Calu3 (cell line): ENCODE measurements at places on chromosomes 7 and 10.

- DNase-seq = no peak
Observed at GRCh38 chr7:17680943-17681351, 259.3 kb downstream of the SNX13 start.

GRCh38 chr10:44706745-44707144, 204.4 kb upstream of the TMEM72 start:
- no peak for DNase-seq

DNA sequence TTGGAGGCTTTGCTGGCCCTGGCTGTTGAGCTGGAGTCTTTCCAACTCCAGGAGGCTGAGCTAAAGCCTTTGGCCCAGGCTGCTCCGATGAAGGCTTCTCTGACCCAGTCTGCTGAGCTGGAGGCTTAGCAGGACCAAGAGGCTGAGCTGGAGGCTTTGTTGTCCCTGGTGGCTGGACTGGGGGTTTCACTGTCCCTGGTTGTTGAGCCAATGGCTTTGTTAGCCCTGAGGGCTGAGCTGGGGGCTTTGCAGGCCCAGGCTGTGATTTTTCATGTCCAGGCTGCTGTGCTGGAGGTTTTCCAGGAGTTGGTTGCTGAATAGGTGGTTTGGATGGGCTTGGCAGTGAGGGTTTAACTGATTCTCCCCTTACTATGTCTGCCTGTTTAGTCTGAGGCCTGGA, 7.3 kb downstream of the PCLO start:
- DNase-seq = no peak

DNA sequence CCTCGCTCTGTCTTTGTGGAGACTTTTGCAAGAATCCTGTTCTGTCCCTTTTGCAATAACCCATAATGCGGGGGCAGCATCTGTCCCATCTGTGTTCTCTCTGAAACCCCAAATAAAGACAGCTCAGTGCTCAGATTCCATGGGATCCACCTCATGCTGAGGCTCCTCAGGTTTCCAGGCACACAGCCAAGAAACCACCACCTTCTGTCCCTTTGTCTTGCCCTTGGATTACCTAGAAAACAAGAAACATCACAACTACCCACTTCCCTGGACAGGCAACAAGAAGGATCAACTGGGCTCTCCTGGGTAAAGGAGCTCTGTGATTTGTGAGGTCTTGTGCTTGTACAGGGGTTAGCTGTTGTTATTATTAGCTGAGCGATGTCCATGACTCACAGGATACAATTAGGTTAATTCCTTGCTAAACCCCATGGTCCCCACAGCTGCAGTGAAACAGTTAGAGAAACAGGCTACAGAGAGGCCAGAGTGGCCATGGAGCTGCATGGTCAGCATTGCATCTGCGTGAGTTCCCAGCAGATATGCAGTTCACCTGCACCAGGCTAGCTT, 50.2 kb downstream of the CXCL12 start:
- DNase-seq = no peak

DNA sequence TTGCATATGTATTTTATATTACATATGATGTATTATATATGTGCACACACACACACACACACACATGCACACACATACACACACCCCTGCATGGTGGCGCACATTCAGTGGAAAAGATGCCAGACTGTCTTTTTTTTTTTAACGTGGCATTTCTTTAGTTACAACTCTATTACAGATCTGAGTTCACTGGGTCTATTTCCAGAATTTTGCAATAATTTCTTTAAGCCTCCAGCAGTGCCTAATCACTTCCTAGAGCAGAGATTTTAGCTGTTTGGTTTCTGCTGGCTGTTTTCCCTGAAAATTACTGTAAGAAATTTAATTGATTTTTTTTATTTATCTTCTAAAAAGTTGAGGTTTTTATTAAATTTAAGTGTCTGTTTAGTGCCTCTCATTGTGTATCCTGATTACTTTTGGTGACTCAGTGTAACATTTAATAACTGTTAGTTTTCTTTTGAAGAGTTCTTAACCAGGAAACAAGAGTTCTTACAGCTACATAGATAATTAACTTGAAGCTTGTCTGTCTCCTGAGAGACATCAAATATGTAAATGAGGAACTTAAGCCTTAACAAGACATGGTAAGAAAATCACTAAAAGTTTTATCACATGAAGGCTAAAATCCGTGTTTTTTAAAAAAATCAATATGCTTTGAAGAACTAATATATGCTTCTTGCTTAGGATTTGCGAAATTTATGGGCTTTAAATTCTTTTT, 232.0 kb downstream of the MDFIC start:
- no peak for DNase-seq

- no peak for DNase-seq
Observed at GRCh38 chr10:11959966-11960365, 82.6 kb downstream of the UPF2 start.

DNA sequence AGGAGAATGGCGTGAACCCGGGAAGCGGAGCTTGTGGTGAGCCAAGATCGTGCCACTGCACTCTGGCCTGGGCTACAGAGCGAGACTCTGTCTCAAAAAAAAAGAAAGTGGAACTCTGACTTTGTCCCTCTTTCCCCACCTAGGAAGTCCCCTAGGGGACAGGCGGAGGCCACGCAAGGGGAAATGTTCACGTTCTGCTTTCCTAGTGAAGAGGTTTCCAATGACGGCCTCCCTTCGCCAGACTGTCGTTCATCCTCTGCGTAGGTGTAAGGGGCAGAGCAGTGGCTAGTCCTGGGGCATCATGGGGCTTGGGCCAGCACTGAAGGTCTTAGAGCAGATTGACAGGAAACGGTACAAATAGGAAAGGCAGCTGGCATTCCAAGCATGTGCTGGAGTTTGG, 30.6 kb downstream of the SUFU start:
- no peak for DNase-seq

DNA sequence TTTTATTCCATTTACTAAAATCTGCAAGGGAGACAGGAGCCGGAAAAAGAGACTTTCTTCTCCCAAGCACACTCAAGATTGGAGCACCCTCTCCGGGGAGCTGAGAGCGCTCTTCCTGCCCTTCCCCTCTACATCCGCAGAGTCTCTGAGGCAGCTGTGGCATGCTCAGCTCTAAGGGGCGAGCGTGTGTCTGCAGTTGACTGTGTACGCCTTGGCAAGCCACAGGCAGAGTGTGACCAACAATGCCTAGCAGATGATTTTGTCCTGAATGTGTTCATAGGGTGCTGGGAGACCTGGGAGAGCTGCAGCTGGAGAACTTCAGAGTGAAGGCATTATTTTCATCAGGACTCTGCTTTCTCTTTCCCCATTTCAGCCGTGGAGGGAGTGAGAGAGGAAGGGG, 20.7 kb downstream of the MTURN start:
- DNase-seq = no peak

DNA sequence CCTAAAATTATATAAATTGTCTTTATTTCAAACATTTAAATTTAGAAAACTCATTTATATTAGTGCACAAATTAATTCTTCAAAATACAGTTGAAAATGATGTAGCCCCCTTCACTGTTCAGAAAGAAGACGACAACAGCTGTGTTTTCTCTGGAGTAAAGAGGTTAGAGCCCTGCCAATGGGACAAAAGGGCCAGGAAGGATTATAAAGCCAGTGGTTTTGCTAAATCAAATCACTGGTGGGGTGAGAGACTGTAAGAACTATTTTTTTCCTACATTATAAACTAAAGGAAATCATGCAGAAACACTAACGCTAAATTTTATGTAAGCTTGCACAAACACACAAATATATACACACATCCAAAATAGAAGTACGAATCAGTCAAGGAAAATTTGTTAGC, 386.6 kb downstream of the PARD3 start:
- no peak for DNase-seq

- no peak for DNase-seq
Observed at GRCh38 chr10:62938672-62939071, 122.5 kb upstream of the EGR2 start.

- DNase-seq = no peak
Observed at GRCh38 chr10:73517166-73517888, 21.5 kb upstream of the PPP3CB start.

DNA sequence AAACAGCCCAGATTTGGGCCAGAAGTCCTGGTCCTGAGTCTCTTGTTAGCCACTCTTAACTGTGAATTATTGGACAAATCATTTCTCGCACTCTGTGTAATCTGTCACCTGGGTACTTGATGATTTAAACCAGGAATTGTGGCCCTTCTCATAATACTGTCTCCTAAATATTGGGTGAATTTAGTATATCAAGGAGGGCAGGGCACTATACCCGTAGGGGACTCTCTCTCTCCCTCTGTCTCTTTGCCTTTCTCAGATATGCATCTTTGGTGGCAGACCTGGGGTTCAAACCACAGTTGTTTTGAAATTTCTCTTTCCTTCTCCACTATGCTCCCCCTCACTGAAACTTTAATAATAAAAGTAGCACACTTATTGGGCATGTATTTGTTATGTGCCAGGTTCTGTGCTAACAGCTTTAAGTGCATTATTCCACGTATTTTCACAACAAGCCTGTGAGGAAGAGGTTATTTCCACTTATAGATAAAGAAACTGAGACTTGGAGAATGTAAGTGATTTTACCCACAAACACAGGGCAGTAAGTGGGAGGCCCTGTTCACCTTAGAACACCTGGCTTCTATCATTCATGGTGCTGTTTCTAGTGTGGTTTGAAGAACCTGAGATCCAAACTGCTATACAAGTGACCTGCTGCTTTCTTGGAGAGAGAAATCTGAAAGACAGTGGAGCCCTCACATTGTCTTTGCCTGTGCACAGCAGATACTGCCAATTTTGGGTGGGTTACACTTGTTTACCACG, 11.8 kb downstream of the FAS start:
- DNase-seq = no peak

GRCh38 chr7:148472406-148472805, 118.2 kb upstream of the C7orf33 start:
- DNase-seq = no peak

- DNase-seq = no peak
Observed at GRCh38 chr7:30584965-30585364, 9.7 kb upstream of the GARS1 start.

- DNase-seq = no peak
Observed at GRCh38 chr7:104966022-104966421, 48.0 kb upstream of the KMT2E start.

GRCh38 chr7:123569352-123570010, 11.9 kb upstream of the NDUFA5 start:
- no peak for DNase-seq

DNA sequence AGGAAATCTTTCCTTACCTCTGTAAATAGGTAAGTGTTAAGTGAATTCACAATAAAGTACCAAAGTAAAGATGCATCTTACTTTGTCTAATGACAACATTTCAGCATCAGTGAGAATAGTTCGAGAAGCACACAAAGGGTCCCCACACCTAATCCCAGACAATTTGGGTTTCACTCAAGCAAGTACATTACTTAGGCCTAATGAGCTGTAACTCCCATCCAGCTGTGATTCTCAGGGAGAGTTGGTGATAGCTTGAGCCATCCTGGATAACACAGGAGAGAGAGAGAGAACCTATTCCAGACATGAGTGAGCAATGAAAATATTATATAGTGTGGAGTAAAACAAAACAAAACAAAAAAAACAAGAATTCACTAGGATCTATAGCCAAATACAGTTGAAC, 149.1 kb upstream of the NRG3 start:
- DNase-seq = no peak

GRCh38 chr7:90677486-90678404, 81.6 kb downstream of the CDK14 start:
- DNase-seq = no peak

DNA sequence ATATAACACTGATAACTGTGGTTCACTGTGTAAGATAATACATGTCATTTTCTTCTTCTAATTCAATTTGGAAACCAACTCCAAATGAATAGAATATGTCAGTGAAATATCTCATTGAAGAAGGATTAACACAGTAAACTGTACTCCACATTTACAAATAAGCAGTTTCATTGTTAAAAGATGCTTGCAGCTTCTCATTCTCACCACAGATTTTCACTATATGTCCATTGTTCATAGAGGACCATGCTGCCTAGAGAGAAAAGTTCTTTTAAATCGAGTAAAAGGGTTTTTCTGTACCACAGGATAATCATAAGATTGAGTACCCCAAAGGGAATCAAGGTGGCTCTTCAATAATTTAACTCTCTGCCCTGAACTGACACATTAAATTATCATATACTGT, 165.5 kb downstream of the LRRN3 start:
- no peak for DNase-seq

GRCh38 chr10:69119896-69120295, 4.1 kb upstream of the VPS26A start:
- DNase-seq = no peak

DNA sequence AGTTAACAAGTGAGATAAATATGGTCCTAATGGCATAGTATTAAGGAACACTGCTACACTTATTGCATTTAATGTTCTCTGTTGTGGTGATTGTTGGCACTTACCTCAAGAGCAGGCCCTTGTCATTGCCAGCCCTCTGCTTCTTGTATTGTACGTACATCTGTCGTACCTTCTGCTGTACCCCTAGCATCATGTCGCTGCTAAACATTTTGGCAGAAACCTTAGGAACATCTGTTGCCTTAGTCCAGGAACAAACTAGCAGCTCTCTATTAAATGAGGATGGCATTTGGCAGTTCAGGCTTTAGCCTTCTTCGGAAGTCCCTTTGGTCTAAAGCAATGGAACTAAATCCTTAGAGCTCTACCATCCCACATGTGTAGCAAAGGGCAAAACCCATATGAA, 47.6 kb downstream of the PRKG1 start:
- no peak for DNase-seq

GRCh38 chr7:70017357-70017756, 419.1 kb downstream of the AUTS2 start:
- no peak for DNase-seq

DNA sequence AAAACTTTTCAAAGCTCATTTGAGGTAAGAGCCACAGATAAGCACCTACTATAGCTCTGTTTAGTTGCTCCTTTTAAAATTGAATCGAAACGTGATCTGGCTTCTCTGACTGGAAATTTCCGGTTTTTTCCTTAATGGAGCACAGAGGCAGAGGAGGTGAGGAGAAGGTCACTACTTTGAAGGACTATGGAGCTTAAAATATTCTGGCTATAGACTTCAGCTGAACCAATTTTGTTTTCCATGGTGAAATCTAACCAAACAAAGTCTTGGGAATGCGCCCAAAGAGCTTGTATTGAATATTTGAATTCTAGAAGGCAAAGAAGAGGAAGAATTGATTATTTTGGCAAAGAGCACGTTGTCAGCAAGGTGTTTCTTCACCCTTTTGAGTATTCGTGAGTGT, 711.1 kb downstream of the SUGCT start:
- no peak for DNase-seq

DNA sequence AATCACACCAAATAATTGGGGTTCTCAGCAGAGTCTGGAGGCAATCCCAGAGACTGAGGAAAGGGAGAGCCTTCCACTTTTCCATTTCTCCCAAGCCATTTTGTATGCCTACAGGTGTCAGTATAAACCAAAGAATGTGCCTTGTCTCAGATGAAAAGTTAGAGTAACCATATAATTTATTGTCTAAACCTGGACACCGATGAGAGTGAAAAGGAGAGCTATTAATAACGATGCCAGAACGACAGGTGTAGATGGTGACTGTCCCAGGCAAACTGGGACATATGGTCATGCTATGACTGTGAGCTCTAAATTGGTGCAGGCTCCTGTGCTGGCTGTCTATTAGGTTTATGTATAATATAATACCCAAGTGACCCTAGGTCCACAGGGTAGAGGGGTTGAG, 219.6 kb downstream of the ARHGAP12 start:
- no peak for DNase-seq

- no peak for DNase-seq
Observed at GRCh38 chr10:70500812-70501301, 22.3 kb downstream of the PALD1 start.

- no peak for DNase-seq
Observed at GRCh38 chr7:92714280-92714679, 122.1 kb downstream of the CDK6 start.

GRCh38 chr7:152868122-152869040, 108.8 kb downstream of the ACTR3B start:
- DNase-seq = no peak
